ENCODE measurements at places on chromosomes 2 and 18. TPM values are rescaled to one million over a fixed set of nuclear protein-coding genes. Genes with fewer than 3 reads are reported as not detected.
A peak's percentile ranks its signal among the peaks of the same experiment; 100 is the strongest.

GRCh38 chr2:118535818-118536212 lies 311.6 kb downstream of the EN1 start:
- H3K4me1 ChIP-seq, result no peaks in the 10 kb centered on the region
- H3K27ac ChIP-seq, result no peak overlapping the region
- no peak for DNase-seq
- H3K27me3 ChIP-seq, result no peaks in the 10 kb centered on the region

GRCh38 chr2:55518841-55519165 lies 715 bp upstream of the CFAP36 start:
- H3K27me3 ChIP-seq, result no peaks in the 10 kb centered on the region
- peak overlapping the region; percentile 87 for H3K27ac ChIP-seq
- no peaks in the 10 kb centered on the region for H3K36me3 ChIP-seq
- H3K4me3 ChIP-seq, result peak overlapping the region; percentile 70
- peaks cover 4% of the 10 kb centered on the region for H3K4me1 ChIP-seq
- no peak for DNase-seq

SIX3 gene
- not detected for total RNA-seq

DNA sequence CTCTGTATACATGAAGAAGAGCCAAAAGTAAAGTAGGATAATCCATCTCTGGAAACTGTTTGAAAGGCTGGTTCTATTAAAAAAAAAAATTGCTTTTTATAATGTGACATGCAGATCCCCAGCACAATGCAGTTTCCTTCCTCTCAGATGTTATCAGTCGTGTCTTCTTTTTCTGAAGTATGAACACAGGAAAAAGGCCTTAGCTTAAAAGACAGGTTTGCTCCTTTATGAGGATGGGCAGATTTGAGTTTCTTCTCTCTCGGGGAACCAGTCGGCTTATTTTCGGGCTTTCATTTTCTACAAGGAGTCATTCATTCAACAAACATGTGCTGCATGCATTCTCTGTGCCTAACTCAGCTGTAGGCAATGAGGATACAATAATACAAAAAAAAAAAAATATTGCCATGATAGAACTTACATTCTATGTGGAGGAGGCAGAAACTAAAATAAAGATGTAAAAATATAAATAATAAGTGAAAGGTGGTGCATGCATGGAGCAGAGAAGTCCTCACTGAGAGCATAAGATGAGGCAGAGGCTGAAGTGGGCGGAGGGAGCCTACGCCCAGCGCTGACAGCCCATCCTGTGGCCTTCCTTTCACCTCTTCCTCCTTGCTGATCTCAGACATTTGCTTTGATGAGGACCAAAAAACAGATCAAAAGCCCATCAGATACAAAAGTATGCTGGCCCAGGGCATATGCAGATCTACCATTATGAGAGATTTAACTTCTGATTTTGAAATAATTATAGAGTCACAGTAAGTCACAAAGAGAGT lies at the start of gene CD226:
Gene CD226 (minus strand): TSS at position 513 of the 773 bp plus-strand sequence. CDS start 467 bp downstream, at position 46.
- H3K36me3 ChIP-seq, result no peaks in the 10 kb centered on the region
- H3K4me3 ChIP-seq, result no peak within 1 kb of the TSS
- no peaks in the 10 kb centered on the region for H3K27me3 ChIP-seq
- no peak within 1 kb of the TSS for H3K27ac ChIP-seq
- DNase-seq, result no peak
- H3K4me1 ChIP-seq, result no peaks in the 10 kb centered on the region

- H3K36me3 ChIP-seq, result no peaks in the 10 kb centered on the region
- H3K27me3 ChIP-seq, result no peaks in the 10 kb centered on the region
- DNase-seq, result no peak
- no peak overlapping the region for H3K27ac ChIP-seq
These were observed 54.5 kb downstream of the ACVR1 start for GRCh38 chr2:157821519-157822131.

- H3K4me3 ChIP-seq, result no peak overlapping the region
- no peaks in the 10 kb centered on the region for H3K27me3 ChIP-seq
- H3K4me1 ChIP-seq, result no peaks in the 10 kb centered on the region
- no peak overlapping the region for H3K27ac ChIP-seq
- DNase-seq, result no peak
- no peaks in the 10 kb centered on the region for H3K36me3 ChIP-seq
These were observed 88.5 kb downstream of the TWIST2 start for GRCh38 chr2:238936162-238937052.

DNA sequence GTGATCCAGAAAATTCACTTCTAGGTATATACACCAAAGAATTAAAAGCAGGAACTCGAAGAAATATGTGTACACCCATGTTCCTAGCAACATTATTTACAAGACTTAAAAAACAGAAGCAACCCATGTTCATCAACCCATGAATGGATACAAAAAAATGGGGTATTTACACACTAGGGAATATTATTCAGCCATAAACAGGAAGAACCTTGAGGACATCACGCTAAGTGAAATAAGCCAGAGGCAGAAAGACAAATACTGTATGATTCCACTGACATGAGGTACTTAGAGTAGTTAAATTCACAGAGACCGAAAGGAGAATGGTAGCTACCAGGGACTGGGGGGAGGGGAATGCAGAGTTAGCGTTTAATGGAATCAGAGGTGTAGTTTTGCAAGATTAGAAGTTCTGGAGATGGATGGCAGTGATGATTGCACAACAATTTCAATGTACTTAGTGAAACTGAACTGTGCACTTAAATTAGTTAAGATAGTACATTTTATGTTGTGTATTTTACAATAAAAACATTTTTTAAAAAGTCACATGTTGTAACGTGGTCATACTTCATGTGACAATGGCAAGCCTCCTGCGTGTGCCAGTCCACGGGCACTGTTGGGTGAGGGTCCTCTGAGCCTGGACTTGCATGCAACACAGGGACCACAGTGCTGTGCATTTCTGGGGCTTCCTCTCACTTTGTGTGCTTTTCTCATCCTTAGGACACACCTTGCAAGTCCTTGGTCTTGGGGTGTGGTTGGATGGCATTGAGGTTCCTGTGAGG lies 206.1 kb upstream of the HDAC4 start:
- DNase-seq, result peak; percentile 11
- H3K27me3 ChIP-seq, result peaks cover 4% of the 10 kb centered on the region
- no peaks in the 10 kb centered on the region for H3K36me3 ChIP-seq
- no peak overlapping the region for H3K27ac ChIP-seq
- H3K4me1 ChIP-seq, result no peaks in the 10 kb centered on the region

GRCh38 chr2:51299370-51299769 lies 267.4 kb upstream of the NRXN1 start:
- H3K36me3 ChIP-seq, result no peaks in the 10 kb centered on the region
- no peaks in the 10 kb centered on the region for H3K27me3 ChIP-seq
- H3K27ac ChIP-seq, result no peak overlapping the region

DNA sequence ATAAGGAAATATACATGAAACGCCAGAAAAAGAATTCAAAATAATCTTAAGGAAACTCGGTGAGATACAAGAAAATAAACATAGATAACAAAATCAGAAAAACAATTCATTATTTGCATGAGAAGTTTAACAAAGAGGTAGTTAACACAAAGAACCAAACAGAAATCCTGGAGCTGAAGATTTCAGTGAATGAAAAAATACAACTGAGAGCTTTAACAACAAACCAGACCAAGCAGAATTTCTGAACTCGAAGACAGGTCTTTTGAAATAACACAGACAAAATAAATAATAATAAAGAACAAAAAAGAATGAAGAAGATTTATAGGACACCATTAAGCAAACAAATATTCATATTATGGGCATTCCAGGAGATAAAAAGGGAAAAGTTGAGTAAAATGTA lies 204.7 kb downstream of the ATAD2B start:
- H3K27ac ChIP-seq, result no peak overlapping the region
- H3K4me3 ChIP-seq, result no peak overlapping the region
- no peak for DNase-seq
- no peaks in the 10 kb centered on the region for H3K27me3 ChIP-seq
- H3K36me3 ChIP-seq, result no peaks in the 10 kb centered on the region

GRCh38 chr2:181005809-181006208 lies 25.4 kb downstream of the UBE2E3 start:
- no peaks in the 10 kb centered on the region for H3K36me3 ChIP-seq
- no peak for DNase-seq
- no peak overlapping the region for H3K27ac ChIP-seq
- no peaks in the 10 kb centered on the region for H3K27me3 ChIP-seq
- H3K4me3 ChIP-seq, result no peak overlapping the region

GRCh38 chr2:141105763-141106162 lies 1025.1 kb downstream of the LRP1B start:
- no peak for DNase-seq
- no peaks in the 10 kb centered on the region for H3K27me3 ChIP-seq
- H3K36me3 ChIP-seq, result no peaks in the 10 kb centered on the region
- H3K4me1 ChIP-seq, result no peaks in the 10 kb centered on the region
- no peak overlapping the region for H3K4me3 ChIP-seq

- H3K4me1 ChIP-seq, result no peaks in the 10 kb centered on the region
- H3K27me3 ChIP-seq, result no peaks in the 10 kb centered on the region
- no peak overlapping the region for H3K4me3 ChIP-seq
These were observed 59.8 kb downstream of the GYPC start for GRCh38 chr2:126715576-126716406.

GRCh38 chr18:9897129-9897528 lies 11.4 kb downstream of the TXNDC2 start:
- no peak overlapping the region for H3K27ac ChIP-seq
- DNase-seq, result no peak
- peaks cover 15% of the 10 kb centered on the region for H3K4me1 ChIP-seq
- H3K4me3 ChIP-seq, result no peak overlapping the region
- H3K36me3 ChIP-seq, result no peaks in the 10 kb centered on the region
- H3K27me3 ChIP-seq, result no peaks in the 10 kb centered on the region

DNA sequence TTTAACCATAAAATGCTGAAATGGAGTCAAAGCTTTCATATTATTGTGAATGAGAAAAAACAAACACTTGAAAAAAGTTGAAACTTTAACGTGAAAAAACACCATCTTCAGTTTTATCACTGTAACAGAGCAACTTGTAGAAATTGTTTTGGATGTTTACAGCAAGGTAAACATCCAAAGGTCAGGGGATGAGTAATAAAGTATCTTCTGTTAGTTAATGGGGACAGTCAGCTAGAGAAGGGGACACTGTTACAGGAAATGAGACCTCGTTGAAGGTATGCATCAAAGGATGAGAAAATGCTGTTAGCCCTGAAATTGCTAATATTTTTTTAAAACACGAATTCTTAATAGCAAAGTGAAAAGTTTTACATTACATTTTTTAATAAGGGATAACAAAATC lies 2.9 kb downstream of the RHBDD1 start:
- H3K27ac ChIP-seq, result no peak overlapping the region
- no peaks in the 10 kb centered on the region for H3K27me3 ChIP-seq
- H3K4me1 ChIP-seq, result peaks cover 29% of the 10 kb centered on the region
- no peak overlapping the region for H3K4me3 ChIP-seq
- DNase-seq, result no peak
- no peaks in the 10 kb centered on the region for H3K36me3 ChIP-seq

DNA sequence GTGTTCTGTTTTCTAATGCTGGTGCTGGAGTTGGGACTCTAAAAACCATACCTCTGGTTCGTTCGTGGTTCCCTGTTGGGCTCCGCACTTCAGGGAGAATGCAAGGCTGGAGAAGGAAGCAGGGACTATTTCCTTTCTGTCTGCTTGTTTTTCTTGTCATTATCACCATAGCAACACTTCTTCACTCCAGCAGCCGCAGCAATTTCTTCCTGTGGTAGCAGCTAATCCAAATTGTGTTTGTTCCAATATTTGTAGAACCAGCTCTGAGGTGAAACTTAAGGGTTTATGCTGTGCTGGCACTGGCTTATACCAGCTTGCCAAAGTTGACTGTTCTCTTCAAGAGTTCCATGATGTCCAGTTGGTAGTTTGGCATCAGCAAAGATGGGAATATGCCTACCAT lies 301.4 kb upstream of the SYT4 start:
- H3K27me3 ChIP-seq, result no peaks in the 10 kb centered on the region
- no peaks in the 10 kb centered on the region for H3K36me3 ChIP-seq
- H3K4me3 ChIP-seq, result no peak overlapping the region
- no peaks in the 10 kb centered on the region for H3K4me1 ChIP-seq

CYP27A1 gene
- total RNA-seq, result 105 TPM

GRCh38 chr2:174641168-174641567 lies 43.6 kb upstream of the WIPF1 start:
- DNase-seq, result no peak
- no peak overlapping the region for H3K4me3 ChIP-seq
- no peaks in the 10 kb centered on the region for H3K4me1 ChIP-seq
- no peaks in the 10 kb centered on the region for H3K36me3 ChIP-seq
- no peaks in the 10 kb centered on the region for H3K27me3 ChIP-seq

DNA sequence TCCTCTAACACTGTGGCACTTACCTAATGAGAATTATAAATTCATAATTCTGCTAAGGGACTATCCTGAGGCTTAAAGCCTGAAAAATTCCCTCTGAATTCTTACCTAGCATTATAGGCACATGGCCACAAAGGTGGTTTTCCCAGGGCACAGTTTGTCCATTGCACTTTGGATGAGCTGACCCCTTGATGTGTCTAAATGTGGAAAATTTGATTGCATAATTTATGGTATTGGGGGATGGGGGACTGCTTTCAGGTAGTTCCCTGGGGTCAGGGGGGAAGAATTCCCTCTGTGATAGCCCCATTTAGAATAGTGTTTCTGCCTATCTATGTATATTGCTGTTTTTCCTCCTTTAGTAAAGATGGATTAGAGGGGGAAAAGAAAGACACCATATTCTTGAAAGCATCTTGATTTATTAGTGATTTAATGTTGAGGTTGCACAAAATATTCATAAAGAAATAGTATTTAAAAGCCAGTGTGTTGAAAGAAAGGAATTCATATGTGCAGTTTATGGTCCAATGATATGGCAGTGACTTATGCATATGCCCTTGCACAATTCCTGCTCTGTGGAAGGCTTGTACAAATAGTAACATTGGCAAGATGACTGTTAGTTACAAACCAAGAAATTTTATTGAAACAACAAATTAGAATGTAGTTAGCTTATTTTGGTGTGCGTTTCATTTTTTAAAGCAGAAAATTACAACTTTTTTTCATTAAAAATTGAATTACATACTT lies 8.7 kb upstream of the HTR2B start:
- no peak for DNase-seq
- peaks cover 47% of the 10 kb centered on the region for H3K4me1 ChIP-seq
- H3K36me3 ChIP-seq, result no peaks in the 10 kb centered on the region
- H3K27ac ChIP-seq, result no peak overlapping the region
- no peaks in the 10 kb centered on the region for H3K27me3 ChIP-seq
- no peak overlapping the region for H3K4me3 ChIP-seq

DNA sequence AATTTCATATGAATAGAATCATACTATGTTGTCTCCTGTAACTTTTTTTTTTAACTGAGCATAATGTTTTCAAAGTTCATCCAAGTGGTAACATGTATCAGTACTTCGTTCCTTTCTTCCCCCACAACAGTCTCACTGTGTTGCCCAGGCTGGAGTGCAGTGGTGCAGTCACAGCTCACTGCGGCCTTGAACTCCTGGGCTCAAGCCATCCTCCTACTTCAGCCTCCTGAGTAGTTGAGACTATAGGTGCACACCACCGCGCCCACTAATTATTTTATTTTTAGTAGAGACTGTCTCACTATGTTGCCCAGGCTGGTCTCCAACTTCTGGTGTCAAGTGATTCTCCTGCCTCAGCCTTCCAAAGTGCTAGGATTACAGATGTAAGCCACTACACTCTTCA lies 23.4 kb upstream of the TET3 start:
- peaks cover 33% of the 10 kb centered on the region for H3K36me3 ChIP-seq
- H3K4me3 ChIP-seq, result no peak overlapping the region
- no peak overlapping the region for H3K27ac ChIP-seq

GRCh38 chr18:45738660-45739059 lies 14.7 kb downstream of the SLC14A1 start:
- H3K4me3 ChIP-seq, result no peak overlapping the region
- H3K27ac ChIP-seq, result no peak overlapping the region
- no peaks in the 10 kb centered on the region for H3K4me1 ChIP-seq
- no peaks in the 10 kb centered on the region for H3K36me3 ChIP-seq

GRCh38 chr2:33552758-33553461 lies 46.2 kb downstream of the FAM98A start:
- no peak for DNase-seq
- no peak overlapping the region for H3K27ac ChIP-seq
- no peaks in the 10 kb centered on the region for H3K27me3 ChIP-seq
- no peaks in the 10 kb centered on the region for H3K36me3 ChIP-seq
- H3K4me3 ChIP-seq, result no peak overlapping the region
- H3K4me1 ChIP-seq, result peaks cover 17% of the 10 kb centered on the region

FOXI3 gene
- total RNA-seq, result not detected

Data from adrenal gland (tissue), 19 donors.